ENCODE measurements at places on chromosomes 5 and 9.

DNA sequence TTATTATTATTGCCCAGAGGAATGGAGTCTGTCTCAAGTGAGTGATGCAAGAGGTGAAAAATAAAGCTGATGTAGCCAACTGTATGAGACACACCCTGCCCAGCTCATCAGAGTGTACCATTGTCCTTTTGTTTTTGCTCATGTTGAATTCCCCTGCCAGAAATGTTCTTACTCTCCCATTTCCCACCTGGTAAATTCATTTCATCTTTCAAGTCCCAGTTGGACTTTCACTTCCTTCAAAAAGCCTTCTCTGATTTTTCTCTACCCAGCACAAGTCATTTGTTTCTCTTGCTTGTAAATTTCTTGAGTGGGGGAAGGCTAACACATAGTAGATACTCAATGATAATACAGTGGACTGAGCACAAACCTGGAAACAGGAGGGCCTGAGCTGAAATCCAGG, 394.5 kb upstream of the ZNF462 start:
- H3K4me1 ChIP-seq = peaks cover 19% of the 10 kb centered on the region
- DNase-seq = no peak
- H3K36me3 ChIP-seq = no peaks in the 10 kb centered on the region
- no peaks in the 10 kb centered on the region for H3K27me3 ChIP-seq
- H3K27ac ChIP-seq = no peak overlapping the region

DNA sequence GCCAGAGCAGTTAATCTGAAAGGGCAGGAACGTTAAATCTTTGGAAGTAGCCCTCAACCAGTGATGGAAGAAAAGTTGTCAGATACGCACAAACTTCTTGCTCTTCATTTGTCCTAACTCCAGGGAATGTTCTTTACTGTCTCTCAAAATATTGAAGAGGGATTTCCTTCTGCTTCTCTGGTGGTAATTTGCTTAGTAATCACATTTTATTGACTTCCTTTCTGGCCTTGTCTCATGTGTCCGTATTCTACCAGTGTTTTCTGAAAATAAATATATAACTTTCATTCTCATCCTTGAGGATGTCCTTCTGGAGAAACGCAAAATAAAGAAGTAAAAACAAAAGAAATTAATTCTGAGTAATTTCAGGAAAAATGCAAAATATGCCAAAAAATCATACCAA, 282.1 kb downstream of the CYLC2 start:
- peaks cover 5% of the 10 kb centered on the region for H3K27me3 ChIP-seq
- H3K36me3 ChIP-seq = no peaks in the 10 kb centered on the region
- H3K4me3 ChIP-seq = no peak overlapping the region
- H3K27ac ChIP-seq = no peak overlapping the region
- DNase-seq = no peak

DNA sequence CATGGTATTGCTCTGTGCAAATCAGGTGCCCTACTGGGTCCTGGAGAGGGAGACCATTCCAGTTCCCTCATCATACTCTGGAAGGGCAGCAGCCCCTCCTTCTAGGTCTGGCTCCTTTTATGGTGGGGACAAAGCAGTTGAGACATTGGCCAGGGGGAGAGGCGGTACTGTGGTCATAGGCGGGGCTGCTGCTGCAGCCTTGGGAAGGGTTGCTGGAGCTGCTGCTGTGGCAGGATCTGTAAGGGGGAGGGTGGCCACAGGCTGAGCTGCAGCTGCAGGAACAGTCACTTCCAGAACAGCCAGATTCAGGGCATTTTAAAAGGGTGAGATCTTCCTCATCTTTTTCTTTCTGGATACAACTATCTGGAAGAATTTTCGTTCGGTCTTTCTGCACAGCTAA, 233.0 kb upstream of the SGCD start:
- H3K4me1 ChIP-seq = no peaks in the 10 kb centered on the region
- no peak overlapping the region for H3K27ac ChIP-seq

GRCh38 chr9:101139082-101139481, 110.6 kb downstream of the PLPPR1 start:
- H3K4me3 ChIP-seq = no peak overlapping the region
- peaks cover 22% of the 10 kb centered on the region for H3K27me3 ChIP-seq
- H3K4me1 ChIP-seq = no peaks in the 10 kb centered on the region

- H3K36me3 ChIP-seq = no peaks in the 10 kb centered on the region
- no peaks in the 10 kb centered on the region for H3K4me1 ChIP-seq
- no peak overlapping the region for H3K4me3 ChIP-seq
- DNase-seq = no peak
- H3K27me3 ChIP-seq = no peaks in the 10 kb centered on the region
Observed at GRCh38 chr9:103261951-103262350, 266.8 kb downstream of the CYLC2 start.

- H3K4me3 ChIP-seq = no peak overlapping the region
- peaks cover 33% of the 10 kb centered on the region for H3K4me1 ChIP-seq
- H3K36me3 ChIP-seq = no peaks in the 10 kb centered on the region
- H3K27ac ChIP-seq = no peak overlapping the region
- no peak for DNase-seq
Observed at GRCh38 chr5:169580964-169581363, 2.6 kb upstream of the SPDL1 start.

DNA sequence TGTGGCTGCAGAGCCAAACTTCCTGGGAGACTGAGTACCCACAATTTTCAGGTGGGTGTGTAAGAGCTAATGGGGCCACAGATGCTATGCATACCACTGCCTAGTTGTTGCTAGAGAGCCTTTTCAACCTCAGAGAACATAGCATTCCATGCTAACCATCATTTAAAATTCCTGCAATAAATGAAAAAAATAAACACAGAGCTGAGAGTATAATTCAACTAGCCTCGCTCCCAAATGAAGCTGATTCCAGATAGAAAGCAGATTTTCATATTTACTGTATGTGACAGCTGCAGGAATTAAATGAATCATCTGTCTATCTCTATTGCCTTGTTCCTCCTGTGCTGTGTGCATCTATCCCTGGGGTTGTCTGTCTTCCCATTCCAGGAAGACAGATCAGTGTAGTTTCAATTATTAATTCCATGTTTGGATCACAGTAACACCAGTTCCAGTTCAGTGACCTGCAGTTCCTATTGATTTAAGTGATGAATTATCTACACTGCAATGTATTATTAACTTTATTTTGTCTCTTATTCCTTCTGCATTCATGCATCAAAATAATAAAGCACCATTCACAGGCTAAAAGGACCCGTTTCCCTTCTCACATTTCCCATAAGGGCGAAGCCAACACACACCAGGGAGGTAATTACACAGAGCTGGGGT, 324.5 kb downstream of the SLIT3 start:
- H3K27me3 ChIP-seq = peaks cover 14% of the 10 kb centered on the region
- H3K4me3 ChIP-seq = no peak overlapping the region
- peak overlapping the region; percentile 4 for H3K27ac ChIP-seq

DNA sequence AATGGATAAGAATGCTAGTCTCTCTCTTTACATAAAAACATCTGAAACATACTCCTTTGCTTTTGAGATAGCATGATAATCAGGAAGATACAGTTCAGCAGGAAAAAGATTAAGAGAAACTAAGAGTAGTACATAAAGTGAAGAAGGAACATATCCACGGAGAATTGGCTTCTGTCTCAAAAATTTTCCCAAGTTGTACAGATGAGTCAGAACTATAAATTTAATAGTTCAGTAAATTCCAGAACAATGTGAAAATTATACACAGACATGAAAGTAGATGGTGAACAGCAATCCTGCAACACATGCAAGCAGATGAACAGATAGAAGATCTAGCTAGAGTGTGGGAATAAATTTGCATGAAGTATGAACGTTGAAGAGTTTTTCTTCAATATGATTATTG, 691.4 kb upstream of the RIOK2 start:
- no peak overlapping the region for H3K27ac ChIP-seq
- H3K36me3 ChIP-seq = no peaks in the 10 kb centered on the region
- no peaks in the 10 kb centered on the region for H3K27me3 ChIP-seq
- DNase-seq = no peak
- no peaks in the 10 kb centered on the region for H3K4me1 ChIP-seq
- H3K4me3 ChIP-seq = no peak overlapping the region

DNA sequence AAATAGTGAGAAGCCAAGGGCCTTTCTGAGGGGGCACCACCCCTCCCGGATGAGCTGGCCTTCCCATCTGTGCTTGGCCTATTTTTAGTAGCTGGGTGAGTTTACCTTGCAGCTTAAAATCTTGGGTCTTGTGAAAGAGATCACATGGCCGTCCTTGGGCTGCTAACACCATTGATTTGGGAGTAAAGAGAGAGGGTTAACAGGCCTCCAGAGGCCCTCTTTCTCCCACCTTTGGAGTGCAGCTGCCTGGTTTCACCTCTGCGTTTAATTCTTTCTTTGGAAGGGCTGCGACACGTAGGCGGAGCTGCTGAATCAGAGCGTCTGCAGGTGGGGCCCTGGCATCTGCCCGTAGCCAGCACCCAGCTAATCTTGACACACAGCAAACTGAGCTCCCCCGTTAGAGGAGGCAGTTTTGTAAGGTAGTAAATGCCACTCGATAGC, 12.8 kb downstream of the OLFM1 start:
- no peak overlapping the region for H3K4me3 ChIP-seq
- H3K36me3 ChIP-seq = no peaks in the 10 kb centered on the region
- no peak for DNase-seq
- no peaks in the 10 kb centered on the region for H3K4me1 ChIP-seq

DNA sequence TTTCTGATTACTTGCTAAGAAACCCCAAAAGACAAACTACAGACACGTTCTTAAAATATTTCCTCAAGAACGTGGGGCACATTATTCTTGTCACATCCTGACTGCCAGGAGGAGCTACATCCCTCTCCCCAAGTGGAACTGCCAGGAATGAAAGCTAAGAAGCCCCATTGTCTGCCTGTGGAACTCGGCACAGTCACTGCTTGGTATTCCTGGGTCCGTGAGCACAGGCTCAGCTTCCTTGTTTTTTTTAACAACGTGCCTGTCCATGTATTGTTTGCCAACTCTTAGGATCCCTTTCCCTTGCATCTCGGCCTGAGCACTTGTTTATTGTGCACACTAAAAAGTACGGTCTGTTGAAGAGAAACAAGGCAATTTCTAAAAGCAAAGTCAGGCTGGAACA, 47.0 kb upstream of the SELENOP start:
- DNase-seq = no peak
- no peak overlapping the region for H3K4me3 ChIP-seq
- H3K27me3 ChIP-seq = no peaks in the 10 kb centered on the region
- no peaks in the 10 kb centered on the region for H3K36me3 ChIP-seq
- peaks cover 18% of the 10 kb centered on the region for H3K4me1 ChIP-seq
- peak overlapping the region; percentile 23 for H3K27ac ChIP-seq

GRCh38 chr5:1724822-1725602, 74.6 kb downstream of the MRPL36 start:
- peak overlapping the region; percentile 63 for H3K4me3 ChIP-seq
- no peak overlapping the region for H3K27ac ChIP-seq
- H3K27me3 ChIP-seq = peaks cover 14% of the 10 kb centered on the region
- no peak for DNase-seq
- peaks cover 14% of the 10 kb centered on the region for H3K4me1 ChIP-seq

GRCh38 chr5:16975950-16976624, 40.0 kb upstream of the MYO10 start:
- no peaks in the 10 kb centered on the region for H3K27me3 ChIP-seq
- H3K36me3 ChIP-seq = no peaks in the 10 kb centered on the region
- peaks cover 4% of the 10 kb centered on the region for H3K4me1 ChIP-seq
- no peak for DNase-seq

GRCh38 chr9:121141706-121142105, 60.0 kb downstream of the RAB14 start:
- H3K27me3 ChIP-seq = no peaks in the 10 kb centered on the region
- no peak overlapping the region for H3K27ac ChIP-seq
- peaks cover 41% of the 10 kb centered on the region for H3K36me3 ChIP-seq
- no peak overlapping the region for H3K4me3 ChIP-seq

GRCh38 chr5:97480313-97480712, 297.3 kb upstream of the RIOK2 start:
- no peak overlapping the region for H3K27ac ChIP-seq
- no peak overlapping the region for H3K4me3 ChIP-seq
- no peaks in the 10 kb centered on the region for H3K4me1 ChIP-seq
- H3K36me3 ChIP-seq = no peaks in the 10 kb centered on the region
- no peak for DNase-seq

DNA sequence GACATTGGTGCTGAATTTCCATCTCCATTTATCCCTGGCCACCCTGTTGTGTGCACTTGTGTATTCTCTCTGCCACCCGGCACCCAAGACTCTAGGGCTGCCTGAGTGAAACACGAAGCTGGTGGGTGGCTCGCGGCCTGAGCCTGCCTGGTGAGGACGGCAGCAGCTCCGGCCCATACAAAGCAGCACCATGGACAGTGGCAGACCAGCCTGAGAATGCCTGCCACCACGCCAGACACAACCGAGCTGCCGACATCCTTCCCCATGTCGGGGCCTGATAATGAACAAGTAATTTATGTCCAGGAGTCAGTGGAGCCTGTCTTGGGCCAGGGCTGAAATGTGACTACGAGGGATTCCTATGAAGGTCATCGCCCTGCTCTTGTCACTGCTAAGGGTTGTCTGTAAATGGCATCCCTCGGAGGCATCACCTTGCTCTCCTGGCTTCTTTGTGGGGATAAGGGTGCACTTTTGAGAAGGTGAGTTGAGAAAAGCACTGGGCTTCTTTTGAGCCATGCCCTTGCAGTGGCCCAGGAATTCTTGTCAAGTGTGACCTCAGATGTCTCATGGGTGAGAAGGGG, 175.7 kb downstream of the MELK start:
- no peak overlapping the region for H3K27ac ChIP-seq
- H3K4me1 ChIP-seq = no peaks in the 10 kb centered on the region
- peaks cover 82% of the 10 kb centered on the region for H3K27me3 ChIP-seq
- peak; percentile 83 for DNase-seq
- H3K4me3 ChIP-seq = no peak overlapping the region

DNA sequence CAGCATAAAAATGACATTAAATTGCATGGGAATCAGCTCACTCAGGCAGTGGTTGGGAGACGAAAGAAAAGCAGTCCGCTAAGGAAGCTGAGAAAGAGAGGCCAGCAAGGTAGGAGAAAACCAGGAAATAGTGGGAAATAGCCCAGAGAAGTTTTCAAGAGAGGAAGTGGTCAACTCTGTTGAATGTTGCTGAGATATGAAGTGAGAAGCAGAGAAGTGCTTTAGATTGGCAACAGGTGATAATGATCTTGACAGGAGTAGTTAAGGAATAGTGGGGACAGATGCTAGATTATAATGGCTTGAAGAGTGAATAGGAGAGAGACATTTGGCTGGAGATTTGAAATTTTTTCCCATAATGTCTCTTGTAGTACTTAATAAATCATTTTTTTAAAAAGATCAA, 30.8 kb downstream of the CNTRL start:
- H3K27ac ChIP-seq = no peak overlapping the region
- H3K4me1 ChIP-seq = peaks cover 6% of the 10 kb centered on the region
- no peaks in the 10 kb centered on the region for H3K27me3 ChIP-seq
- no peak for DNase-seq
- peaks cover 6% of the 10 kb centered on the region for H3K36me3 ChIP-seq

GRCh38 chr9:135134268-135135022, 47.0 kb downstream of the OLFM1 start:
- DNase-seq = no peak
- no peaks in the 10 kb centered on the region for H3K4me1 ChIP-seq
- peaks cover 21% of the 10 kb centered on the region for H3K27me3 ChIP-seq
- H3K4me3 ChIP-seq = no peak overlapping the region
- H3K36me3 ChIP-seq = no peaks in the 10 kb centered on the region
- no peak overlapping the region for H3K27ac ChIP-seq

Data from mesothelial cell of epicardium (in vitro differentiated cells).